Chondrocyte (in vitro differentiated cells): ENCODE measurements at places on chromosomes 7 and 10. TPM values are rescaled to one million over a fixed set of nuclear protein-coding genes. Genes with fewer than 3 reads are reported as not detected.

The WASHC2A gene
- total RNA-seq = 48.9 to 56.3 TPM (median 53.6 TPM) in 3 replicates

DNA sequence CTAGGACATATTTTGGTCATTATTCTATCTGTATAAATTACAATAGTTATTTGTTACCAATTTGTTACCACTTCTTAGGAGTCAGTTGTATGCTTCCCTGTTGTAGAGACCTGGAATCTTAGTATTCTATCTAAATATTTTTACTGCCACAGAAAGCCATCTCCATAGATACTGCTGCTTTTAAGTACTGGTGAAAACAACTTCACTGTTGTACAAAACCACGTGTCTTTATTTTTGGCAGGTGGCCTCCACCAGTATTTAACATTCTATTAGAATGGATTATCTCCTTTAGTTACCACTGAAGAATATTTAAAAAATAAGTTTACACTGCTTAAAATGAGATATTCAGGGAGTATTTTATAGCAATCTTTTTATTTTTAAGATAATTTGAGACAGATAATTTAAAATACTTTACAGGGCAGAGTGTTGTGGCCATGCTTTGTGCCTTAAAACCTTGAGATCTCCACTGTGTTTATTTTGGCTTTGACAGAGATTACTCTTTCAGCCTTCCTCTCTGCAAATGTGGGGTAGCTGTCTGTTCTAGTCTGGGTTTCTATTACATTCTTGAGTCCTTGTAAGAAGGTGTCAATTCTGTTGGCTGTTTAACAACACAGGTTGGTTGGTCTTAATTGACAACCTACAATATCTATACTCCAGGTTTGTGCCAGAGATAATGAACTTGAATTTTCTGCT, 185.6 kb downstream of the LRRC4 start:
- no peak for DNase-seq
- peaks cover 15% of the 10 kb centered on the region for H3K36me3 ChIP-seq
- peaks cover 42% of the 10 kb centered on the region for H3K4me1 ChIP-seq
- no peak overlapping the region for H3K4me3 ChIP-seq

- H3K27me3 ChIP-seq = no peaks in the 10 kb centered on the region
- H3K4me3 ChIP-seq = no peak overlapping the region
- H3K27ac ChIP-seq = no peak overlapping the region
- H3K4me1 ChIP-seq = peaks cover 19% of the 10 kb centered on the region
- no peak for DNase-seq
Measured at GRCh38 chr7:18577096-18577771, 81.7 kb downstream of the HDAC9 start.

GRCh38 chr10:123145542-123146012, 2.4 kb upstream of the HMX2 start:
- peaks cover 13% of the 10 kb centered on the region for H3K4me1 ChIP-seq
- H3K27ac ChIP-seq = no peak overlapping the region
- peaks cover 79% of the 10 kb centered on the region for H3K27me3 ChIP-seq
- H3K36me3 ChIP-seq = peaks cover 6% of the 10 kb centered on the region

- H3K36me3 ChIP-seq = no peaks in the 10 kb centered on the region
- DNase-seq = no peak
- H3K27ac ChIP-seq = no peak overlapping the region
- no peaks in the 10 kb centered on the region for H3K27me3 ChIP-seq
Measured at GRCh38 chr7:96313940-96314339, 8.0 kb downstream of the SLC25A13 start.

- H3K27me3 ChIP-seq = peaks cover 15% of the 10 kb centered on the region
- no peak overlapping the region for H3K27ac ChIP-seq
- H3K36me3 ChIP-seq = no peaks in the 10 kb centered on the region
- no peak overlapping the region for H3K4me3 ChIP-seq
- no peak for DNase-seq
- no peaks in the 10 kb centered on the region for H3K4me1 ChIP-seq
Measured at GRCh38 chr7:69147631-69148030, 450.6 kb upstream of the AUTS2 start.

DNA sequence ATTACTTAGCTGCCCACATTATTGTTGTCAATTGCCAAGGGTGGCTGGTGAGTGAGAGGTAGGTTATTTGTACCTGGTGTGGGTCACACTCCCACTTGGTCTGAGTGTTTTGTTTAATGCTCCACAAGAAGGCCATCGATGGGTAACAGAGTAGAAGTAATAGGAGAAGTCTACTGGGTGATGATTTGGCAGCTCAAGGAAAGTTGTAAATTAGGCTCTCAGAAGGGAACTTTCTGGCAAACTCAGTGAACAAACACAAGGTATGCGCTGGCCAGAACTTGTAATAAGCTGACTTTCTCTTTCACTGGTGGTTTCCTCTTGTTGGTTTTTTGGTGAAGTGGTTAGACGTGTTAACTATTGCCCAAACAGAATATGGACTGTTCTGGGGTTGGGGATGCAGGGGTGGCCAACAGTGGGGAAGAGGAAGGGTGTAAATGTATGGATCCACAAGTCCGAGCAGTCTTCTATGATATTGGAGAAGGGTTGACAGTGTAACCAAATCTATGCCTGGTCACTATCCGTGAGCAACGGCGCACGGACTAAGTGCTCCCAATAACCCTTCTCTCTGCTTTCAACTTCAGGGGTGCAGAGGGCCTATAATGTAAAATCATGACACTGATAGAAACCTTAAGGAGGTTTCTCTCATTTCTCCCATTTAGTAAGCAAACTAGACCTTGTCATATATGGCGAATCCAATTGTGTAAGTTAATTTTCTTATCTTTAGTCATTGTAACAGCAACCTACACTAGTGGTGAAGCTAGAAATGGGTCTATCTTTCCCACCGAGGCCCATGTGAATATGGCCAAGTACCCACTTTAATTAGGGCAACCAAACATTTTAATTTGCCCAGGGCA, 212.8 kb downstream of the PTEN start:
- H3K36me3 ChIP-seq = no peaks in the 10 kb centered on the region
- H3K27ac ChIP-seq = no peak overlapping the region
- H3K27me3 ChIP-seq = no peaks in the 10 kb centered on the region
